Activated CD4-positive, alpha-beta T cell treated with anti-CD3 and anti-CD28 coated beads for 36 hours (primary cell): ENCODE measurements at places on chromosomes 12 and 14. TPM values are rescaled to one million over a fixed set of nuclear protein-coding genes. Genes with fewer than 3 reads are reported as not detected.

DNA sequence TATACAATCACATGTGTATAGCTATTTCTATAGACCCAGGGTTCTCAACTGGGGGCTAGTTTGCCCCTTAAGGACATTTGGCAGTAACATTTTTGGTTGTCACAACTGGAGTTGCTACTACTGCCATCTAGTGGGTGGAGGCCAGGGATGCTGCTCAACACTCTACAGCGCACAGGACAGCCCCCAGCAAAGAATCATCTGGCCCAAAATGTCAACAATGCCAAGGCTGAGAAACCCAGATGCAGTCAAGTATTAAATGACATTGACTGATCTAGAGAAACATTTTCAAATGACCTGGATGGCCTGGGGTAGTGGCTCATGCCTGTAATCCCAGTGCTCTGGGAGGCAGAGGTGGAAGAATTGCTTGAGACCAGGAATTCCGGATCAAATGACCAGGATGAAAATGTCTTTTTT is 5.8 kb downstream of the WSB2 start:
- peak; percentile 87 for DNase-seq

TSPAN8 gene
- not detected for total RNA-seq

- no peak for DNase-seq
These were observed 174.4 kb downstream of the SYT10 start for GRCh38 chr12:33265033-33265731.

GRCh38 chr12:19681007-19681406 is 241.7 kb downstream of the AEBP2 start:
- DNase-seq = no peak

WBP11 gene
- total RNA-seq = 143 TPM

DNA sequence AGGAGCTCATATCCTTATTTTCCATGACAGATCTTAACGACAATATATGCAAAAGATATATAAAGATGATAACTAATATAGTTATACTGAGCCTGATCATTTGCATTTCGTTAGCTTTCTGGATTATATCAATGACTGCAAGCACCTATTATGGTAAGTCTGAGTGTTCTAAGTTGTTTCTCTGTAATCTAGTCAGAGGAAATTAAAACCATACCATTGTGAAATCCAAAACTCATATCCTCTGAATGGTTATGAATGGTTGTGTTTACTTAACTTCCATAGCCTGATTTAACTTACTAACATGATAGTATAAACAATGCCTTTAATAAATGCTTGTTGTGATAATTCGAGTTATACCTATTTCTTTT is 760 bp downstream of the TMEM19 start:
- DNase-seq = no peak

GRCh38 chr12:19434538-19434937 is 4.8 kb upstream of the AEBP2 start:
- DNase-seq = no peak

- no peak for DNase-seq
These were observed 35.6 kb downstream of the RIMBP2 start for GRCh38 chr12:130680451-130680990.

GRCh38 chr14:32457213-32457920 is 128.3 kb downstream of the AKAP6 start:
- no peak for DNase-seq
